ENCODE measurements at places on chromosomes 4 and X. TPM values are rescaled to one million over a fixed set of nuclear protein-coding genes. Genes with fewer than 3 reads are reported as not detected.
A peak's percentile ranks its signal among the peaks of the same experiment; 100 is the strongest.

The PRSS12 gene
- 0.54 TPM for polyA plus RNA-seq

The MTNR1A gene
- polyA plus RNA-seq, result not detected

DNA sequence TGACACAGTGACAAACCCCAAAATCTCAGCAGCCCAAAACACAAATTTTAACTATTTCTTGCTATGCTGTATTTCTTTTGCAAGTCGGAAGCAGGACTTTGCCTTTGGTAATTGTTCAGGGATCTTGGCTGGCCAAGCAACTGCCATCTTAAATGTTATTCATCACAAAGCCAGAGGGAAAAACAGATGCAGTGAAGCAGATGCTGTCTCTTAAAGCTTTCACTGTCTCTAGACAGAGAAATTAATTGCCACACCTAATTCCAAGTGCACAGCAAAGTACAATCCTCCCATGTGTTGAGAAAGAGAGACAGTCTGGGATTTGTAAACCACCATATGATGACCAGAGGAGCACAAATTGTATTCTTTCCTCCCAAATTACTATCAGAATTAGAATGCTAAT lies 30.0 kb upstream of the GALNT7 start:
- no peak for DNase-seq

- peak; percentile 81 for DNase-seq
Observed at GRCh38 chr4:99088023-99088449, 552 bp downstream of the ADH5 start.

DNA sequence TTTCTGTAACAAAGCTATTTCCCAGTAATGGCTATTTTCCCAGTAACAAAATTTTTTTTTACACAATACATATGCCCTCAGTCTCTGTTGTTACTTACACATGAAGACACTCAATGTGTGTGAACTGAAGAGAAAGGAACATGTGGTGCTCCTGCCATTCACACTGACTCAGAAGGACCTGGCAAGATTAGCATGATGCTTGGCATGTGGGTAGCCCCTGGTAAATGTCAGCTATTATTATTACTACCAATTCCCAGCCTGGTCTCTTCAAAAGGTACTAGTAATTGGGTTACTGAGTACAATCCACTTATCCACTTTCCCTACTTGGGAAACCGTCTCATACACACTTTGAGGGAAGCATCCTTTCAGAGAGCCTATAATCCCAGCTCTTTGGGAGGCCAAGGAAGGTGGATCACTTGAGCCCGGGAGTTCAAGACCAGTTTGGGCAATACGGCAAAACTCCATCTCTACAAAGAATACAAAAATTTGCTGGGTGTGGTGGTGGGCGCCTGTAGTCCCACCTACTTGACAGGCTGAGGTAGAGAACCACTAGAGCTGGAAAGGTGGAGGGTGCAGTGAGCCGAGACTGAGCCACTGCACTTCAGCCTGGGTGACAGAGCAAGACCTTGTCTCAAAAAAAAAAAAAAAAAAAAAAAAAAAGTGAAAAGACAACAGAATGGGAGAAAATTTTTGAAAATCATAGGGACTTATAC lies 14.6 kb downstream of the RBBP7 start:
- no peak for DNase-seq

DNA sequence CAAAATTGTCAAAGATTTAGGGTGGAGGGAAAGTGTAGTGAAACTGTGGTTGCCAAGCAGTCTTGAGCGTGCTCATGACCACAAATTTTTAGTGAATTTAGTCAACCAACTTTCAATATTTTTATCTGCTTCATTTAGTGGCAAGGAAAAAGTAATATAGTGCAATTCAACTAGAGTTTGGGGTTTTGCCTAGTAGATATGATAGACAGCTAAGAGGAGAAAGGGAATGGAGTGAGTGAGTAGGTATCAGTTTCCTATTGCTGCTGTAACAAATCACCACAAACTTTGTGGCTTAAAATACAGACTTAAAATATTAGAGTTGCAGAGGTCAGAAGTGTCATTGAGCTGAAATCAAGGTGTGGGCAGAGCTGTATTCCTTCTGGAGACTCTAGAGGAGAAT lies 3.7 kb upstream of the CT47C1 start:
- no peak for DNase-seq

GRCh38 chr4:23881052-23881501 lies 8.8 kb downstream of the PPARGC1A start:
- DNase-seq, result no peak

DNA sequence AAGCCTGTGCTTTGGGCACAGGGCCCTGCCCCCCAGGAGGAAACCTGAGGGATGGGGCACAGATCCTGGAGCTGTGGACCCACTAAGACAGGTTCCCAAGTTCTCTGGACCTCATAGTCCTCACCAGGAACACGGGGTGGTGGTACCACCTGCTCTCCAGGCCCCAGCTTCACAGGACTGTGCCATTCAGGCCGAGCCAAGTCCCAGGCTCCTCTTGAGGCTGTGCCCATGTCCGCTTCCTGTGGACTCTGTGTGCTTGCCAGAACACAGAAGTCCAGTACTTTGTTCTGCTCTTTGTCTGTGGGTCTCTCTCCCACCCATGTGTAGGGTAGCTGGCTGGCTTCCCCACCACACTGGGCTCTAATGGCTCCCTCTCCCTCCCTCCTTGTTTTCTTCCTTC lies 104.5 kb upstream of the PSAPL1 start:
- no peak for DNase-seq

The TNMD gene
- polyA plus RNA-seq, result 2.6 TPM

- DNase-seq, result no peak
Observed at GRCh38 chr4:19187096-19187495, 1064.6 kb upstream of the SLIT2 start.

- DNase-seq, result no peak
Observed at GRCh38 chr4:39814403-39815185, 116.7 kb downstream of the UBE2K start.

The DUSP21 gene
- not detected for polyA plus RNA-seq

DNA sequence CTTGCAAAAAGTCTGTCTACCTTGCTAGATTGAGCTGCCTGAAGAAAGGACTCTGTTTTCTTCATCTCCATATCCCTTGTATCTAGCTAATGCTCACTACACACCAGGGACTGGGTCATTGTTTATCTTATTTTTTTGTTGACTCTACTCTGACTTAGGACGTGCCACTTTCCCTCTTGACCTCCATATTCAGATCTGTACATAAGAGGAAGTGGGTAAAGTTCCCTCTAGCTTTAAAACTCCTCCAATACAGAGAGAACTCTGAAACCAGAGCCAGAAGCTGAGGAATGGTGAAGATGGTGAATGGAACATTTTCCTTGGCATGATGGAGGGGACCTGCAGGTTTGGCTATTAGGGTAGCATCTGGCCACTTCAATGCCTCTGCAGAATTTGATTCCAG lies 2026.1 kb upstream of the TENM3 start:
- DNase-seq, result no peak

The MAGEE1 gene
- polyA plus RNA-seq, result 3.0 TPM

The SPANXA1 gene
- polyA plus RNA-seq, result not detected

DNA sequence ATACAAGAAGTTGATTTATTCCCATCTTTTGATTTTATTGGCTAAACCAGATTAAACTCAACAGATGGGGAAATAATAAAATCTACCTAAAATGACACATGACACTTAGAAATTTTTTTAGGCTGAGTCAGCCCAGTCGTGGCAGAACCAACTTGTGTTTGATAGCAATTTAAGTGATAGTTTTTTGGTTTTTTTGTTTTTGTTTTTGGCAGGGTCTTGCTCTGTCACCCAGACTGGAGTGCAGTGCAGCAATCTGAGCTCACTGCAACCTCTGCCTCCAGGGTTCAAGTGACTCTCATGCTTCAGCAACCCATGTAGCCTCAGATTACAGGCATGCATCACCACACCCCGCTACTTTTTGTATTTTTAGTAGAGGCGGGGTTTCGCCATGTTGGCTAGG lies 370.3 kb upstream of the NOCT start:
- DNase-seq, result peak; percentile 45

All from kidney (tissue), 22 donors.